Right cardiac atrium (tissue), 5 donors: ENCODE measurements at places on chromosomes 1 and 21.

GRCh38 chr1:43140010-43140409 lies 32.1 kb downstream of the EBNA1BP2 start:
- DNase-seq, result no peak

DNA sequence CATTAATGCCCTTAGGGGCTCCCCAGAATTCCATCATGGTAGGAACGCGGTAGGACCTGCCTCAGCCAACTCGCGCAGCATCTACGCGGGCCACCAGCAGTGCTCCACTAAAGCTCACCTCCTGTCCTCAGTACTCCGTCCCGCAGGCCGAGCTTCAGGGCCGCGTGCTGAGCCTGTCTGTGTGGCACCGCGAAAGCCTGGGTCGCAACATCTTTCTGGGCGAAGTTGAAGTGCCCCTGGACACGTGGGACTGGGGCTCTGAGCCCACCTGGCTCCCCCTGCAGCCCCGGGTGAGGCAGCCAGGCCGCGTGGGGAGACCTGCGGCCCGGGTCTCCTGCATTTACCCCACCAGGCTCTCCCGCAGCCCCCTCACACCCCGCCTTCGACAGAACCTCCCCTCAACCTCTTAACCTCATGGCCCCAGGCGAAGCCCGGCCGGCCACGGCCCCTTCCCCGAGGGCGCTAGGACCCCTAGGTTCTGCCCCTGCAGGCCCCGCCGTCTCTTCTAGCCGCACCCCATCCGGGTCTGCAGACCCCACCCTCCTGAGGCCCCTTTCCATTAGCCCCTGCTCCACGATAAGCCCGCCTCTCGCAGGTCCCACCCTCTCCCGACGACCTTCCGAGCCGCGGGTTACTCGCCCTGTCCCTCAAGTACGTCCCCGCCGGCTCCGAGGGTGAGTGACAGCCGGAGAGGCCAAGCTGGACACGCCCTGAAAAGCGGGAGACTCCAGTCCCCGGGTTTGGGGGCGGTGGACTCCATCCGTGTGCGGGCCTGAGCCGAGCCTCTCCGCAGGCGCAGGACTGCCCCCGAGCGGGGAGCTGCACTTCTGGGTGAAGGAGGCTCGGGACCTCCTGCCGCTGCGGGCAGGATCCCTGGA lies 9.1 kb downstream of the SYTL1 start:
- peak; percentile 91 for DNase-seq

DNA sequence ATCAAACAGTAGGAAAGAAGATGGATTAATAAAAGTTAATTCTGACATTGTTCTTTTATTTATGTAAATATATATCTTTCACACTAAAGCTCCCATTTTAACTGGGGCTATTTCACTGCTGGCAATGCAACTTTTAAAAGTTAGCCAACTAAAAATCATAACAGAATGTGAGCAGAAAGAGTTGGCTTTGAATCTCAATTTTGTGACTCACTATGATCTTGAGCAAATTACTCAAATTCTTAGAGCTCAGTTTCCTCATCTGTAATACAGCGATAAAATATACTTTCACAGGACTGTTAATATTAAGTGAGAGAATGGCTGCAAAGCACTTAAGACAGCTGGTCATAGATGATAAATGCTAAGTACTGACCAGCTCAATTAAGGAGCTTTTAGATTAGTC lies 10.8 kb downstream of the EFCAB14 start:
- no peak for DNase-seq

DNA sequence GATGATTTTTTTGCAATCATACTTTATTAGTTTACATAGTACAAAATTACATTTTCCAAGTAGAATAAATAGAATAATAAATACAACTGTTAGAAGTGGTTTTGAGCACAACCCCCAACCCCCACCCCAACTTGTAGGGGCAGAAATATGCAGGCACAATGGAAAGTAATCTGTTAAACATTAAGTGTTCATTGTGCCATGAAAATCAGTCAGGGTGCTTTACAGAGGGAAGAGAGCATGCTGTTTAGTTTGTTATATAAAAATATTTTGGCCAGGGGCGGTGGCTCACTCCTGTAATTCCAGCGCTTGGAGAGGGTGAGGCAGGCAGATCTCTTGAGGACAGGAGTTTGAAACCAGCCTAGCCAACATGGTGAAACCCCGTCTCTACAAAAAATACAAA lies 2.6 kb downstream of the OR10T2 start:
- no peak for DNase-seq

DNA sequence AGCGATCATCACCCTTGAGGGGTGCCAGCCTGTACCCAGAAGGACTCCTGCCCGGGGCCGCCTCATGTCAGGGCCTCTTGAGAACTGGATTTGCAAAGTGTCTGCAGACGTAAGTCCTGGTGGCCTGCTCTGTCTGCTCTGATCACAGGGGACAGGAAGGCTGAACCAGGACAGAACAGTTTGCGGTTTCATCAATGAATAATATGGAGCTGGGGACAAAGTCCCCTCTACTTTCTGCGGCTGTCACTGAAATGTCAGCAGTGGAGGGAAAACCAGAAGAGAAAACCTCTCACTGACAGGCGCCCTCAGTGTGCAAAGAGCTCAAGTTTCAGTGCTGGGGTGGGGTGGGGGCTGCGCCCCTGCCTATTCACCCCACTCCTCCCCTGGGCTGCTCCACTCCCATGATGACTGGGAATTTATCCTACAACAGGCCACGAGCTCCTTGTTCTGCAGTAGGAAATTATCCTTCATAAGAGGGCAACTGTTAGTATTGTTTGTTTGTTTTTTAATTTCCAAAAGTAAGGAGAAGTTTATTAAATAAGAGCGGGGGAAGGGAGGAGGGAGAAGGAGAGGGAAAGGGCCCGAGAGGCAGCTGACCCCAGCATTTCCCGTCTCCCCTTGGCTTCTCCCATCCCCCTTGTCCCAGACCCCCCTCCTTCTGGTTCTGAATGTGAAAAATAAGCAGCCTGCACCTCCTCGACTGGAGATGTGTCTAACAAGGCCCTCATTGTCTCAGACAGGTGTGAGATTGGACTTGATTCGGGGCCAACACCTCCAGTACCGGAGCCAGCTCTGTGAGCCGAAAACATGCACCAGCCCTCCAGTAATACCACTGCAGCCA lies 149.2 kb downstream of the CLIC6 start:
- DNase-seq, result no peak

DNA sequence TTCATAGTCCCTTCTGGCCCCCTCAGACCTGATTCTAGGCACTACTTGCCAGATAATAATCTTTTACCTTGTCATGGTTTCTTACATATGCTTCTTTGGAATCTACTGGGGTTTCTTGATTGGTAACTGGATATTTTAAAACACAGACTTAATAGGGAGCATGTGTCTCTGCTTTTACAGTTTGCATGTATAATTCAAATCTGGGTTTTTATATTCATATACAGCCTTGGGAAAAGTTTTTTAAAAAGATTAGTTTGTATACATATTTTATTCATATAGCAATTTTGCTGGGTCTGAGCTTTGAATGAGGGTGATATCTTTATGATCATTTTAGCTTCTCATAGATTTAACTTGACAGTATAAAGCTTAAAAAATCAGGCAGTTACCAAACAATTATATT lies 21.1 kb upstream of the CD1D start:
- DNase-seq, result no peak

DNA sequence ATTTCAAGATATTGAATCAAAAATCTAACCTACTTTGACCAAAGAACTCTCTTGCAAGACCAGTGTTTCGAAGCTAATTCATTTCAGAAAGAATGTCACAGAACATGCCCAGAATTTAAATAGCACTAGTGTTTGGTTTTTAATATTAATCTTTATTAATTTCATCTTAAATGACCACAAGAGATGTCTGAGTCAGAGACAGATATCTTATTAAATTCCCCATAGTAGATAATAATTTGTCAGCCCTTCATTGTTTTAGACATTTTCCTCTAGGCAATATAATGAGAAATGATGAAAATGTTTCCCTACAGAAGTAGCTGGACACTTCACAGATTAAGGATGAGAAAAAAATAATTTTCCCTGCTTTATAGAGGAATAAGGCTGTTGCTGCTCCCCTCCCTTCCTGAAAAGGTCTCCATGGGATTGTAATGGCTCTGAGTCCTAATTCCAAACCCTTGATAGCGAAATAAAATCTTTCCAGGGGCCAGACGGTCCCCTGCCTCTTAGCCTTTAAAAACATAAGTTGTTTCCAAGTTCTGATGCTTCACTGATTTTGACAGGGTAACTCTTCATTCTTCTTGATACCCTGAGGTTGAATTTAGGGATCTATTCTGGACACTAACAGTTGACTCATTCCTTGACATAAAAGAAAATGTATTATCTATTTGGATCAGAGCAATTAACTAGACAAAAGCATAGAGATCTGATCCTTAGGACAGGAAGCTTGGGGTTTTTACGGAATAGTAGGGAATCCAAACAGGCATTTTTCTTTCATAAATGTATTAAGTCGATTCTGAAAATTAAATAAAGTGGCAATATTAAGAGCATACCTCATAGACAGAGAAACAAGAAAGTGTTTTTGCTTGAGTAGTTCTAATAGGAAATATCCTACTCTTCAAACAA lies 820.8 kb downstream of the BRINP3 start:
- DNase-seq, result no peak

DNA sequence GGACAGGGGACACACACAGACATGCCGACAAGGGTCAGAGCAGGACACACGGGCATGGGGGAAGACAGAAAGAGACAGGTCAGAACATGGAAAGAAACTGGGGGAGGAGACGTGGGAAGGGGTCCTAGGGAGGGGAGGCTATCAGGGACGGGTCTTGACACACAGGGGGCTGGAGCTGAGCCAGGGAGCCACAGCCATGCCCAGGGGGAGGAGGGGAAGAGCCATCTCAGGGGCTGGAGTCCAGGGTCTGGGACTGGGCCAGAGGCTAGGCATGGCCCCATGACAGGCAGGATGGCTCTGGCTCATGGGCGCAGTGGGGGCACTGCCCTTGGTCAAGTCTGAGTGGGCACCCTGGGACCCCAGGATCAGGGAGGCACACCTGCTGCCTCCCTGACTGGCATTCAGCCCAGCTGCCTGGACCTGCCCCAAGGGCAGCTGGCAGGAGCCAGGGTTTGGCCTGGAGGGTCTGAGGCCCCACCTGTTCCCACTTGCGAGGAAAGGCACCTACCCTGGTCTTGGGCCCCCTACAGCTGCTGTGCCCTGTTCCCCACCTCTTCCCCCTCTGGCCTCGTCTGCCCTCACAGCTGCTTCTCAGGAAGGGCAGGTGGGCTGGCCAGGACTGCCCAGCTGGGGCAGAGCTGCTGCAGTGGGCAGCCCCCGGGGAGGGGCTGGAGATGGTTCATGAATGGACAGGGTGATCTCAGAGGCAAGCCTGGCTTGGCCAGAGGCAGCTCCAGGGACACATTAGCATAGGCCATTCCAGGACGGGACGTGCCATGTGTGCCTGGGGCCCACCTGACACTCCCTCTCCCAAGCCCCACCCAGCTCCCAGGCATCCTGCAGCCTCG lies 42.9 kb downstream of the HSPG2 start:
- peak; percentile 31 for DNase-seq

GRCh38 chr1:73801912-73802429 lies 396.0 kb downstream of the LRRIQ3 start:
- no peak for DNase-seq

DNA sequence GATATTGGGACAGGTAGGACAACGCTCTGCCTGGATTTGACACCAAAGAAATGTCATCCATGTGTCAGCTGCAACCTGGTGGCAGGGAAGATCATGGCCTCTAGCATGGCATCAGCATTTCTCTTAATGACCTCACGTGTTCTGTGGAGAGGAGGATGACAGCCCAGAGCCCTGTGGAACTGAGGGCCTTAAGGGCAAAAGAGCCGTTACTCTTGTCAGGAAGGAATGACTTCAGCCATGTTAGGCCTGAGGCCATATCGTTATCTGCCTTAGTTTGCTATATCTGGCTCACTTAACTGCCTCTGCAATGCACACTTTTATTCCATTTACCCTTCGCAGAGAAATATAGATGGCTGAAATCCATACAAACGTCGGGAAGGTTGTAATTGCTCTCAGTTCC lies 83.2 kb upstream of the PBX1 start:
- no peak for DNase-seq
